ENCODE measurements at places on chromosomes 13 and 19.

- no peak for DNase-seq
Observed at GRCh38 chr13:47310401-47310800, 413.5 kb upstream of the HTR2A start.

- peak; percentile 38 for DNase-seq
Observed at GRCh38 chr19:56637976-56638555, 4.9 kb upstream of the SMIM17 start.

DNA sequence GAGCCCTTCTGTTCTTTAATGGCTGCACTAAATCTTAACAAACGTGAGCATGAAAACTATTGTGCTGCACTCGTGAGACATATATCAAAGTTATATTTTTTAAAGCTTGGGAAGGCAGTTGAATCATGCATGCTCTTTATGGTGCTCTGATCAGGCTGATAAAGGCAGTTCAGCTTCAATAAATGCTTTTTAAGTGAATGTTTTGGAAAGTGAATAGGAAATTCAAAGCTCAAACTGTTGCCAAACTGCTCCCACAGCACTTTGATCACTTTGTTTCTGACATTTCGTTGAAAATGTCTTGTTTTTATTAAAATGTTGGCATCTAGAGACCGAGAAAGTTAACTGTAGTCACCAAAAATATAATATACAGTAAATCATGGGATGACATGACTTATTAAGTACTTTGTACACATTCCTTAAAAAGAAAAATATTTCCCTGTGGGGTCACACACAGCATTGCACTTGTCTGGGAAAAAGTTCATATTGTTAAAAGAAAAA, 625.7 kb upstream of the PCDH9 start:
- no peak for DNase-seq

DNA sequence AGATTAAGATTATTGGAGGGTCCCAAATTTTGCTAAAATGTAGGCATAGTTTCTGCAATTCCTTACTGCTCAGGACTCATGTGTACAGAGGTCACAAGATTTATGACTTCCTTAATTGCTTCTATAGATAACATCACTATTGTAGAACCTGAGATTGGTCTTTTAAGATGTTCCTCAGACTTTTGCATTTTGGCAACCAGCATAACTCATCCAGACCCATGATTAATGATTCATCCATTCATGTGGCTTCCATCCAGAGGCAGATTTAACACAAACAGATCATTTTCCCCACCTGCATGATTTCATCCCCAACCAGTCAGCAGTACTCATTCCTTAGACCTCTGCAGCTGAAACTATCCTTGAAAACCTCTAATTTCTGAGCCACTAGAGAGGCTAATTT, 34.5 kb upstream of the CEACAM8 start:
- DNase-seq, result no peak

GRCh38 chr13:76798037-76798436, 88.2 kb downstream of the KCTD12 start:
- DNase-seq, result no peak

GRCh38 chr13:35850569-35850968, 280.6 kb downstream of the DCLK1 start:
- DNase-seq, result no peak

- DNase-seq, result no peak
Observed at GRCh38 chr19:49839713-49840112, 11.2 kb upstream of the PTOV1 start.

GRCh38 chr13:98972627-98973026, 5.2 kb downstream of the DOCK9 start:
- DNase-seq, result no peak

DNA sequence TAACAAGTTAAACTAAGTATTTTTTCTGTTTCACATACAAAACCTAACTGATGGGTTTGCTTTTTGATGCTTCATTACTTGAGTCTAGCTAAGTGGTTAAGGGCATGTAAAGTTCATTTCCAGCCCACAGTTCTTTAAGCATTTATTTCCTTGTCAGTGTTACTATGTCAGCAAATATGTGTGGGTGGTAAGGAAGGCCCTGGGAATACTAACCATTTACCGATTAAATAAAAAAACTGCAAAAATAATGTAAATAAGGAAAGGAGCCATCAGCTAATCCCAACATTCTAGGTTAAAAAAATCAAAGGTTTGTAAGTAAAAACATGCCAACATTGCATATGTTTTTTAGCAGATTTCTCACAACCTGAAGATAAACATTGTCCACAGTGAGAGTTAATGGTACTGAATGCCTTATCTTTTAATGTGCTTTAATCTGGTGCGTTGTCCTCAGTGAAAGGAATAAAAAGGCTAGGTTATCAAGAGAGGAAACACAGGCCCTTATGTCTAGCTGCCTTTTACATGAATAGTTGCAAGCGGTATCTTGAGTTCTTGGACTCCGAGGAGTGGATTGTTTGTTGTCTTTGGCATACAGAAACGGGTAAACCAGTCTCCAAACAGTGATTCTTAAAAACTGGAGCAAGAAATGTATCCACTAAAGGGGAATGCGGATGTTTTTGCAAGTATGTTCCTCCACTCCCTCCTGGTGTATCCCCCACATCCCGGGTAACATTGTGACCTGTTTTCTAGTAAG, 949.6 kb upstream of the SLC10A2 start:
- DNase-seq, result no peak

GRCh38 chr19:10501971-10502523, 1.1 kb downstream of the KEAP1 start:
- peak; percentile 29 for DNase-seq

- no peak for DNase-seq
Observed at GRCh38 chr13:35923347-35923746, 207.8 kb downstream of the DCLK1 start.

DNA sequence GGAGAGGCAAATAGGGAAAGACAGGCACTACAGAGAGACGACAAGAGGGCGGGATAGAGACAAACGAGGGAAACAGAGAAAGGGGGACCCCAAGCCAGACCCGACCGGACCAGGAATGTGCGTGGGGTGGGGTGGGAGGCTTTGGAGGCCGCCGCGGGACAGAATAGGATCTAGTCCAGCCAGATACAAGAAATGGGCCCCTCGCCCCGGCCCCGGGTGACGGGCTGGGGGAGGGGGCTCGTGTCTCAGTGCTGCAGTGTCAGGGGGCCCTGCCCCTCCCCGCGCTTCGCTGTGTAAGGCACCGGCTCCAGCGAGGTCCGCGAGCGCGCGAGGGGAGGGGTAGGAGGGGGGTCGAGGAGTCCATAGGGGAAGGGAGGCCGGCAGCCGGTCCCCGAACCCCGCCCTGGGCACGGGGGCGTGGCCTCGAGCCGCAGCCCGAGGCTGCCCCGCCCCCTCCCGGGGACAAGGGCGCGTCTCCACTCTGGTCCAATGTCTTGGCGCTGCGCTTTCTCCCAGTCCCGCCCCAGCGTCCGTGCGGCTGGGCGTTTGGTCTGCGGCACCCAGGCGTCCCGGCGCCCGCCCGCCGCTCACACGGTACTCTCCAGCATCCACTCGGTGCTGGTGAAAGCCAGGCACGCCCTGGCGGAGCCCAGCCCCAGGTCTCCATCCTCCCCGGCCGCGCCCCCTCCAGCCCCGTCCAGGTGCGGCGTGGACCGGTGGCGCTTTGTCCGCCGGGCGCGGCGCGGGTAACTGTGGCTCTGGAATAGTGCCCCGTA, 11.0 kb downstream of the IFNL1 start:
- DNase-seq, result no peak

DNA sequence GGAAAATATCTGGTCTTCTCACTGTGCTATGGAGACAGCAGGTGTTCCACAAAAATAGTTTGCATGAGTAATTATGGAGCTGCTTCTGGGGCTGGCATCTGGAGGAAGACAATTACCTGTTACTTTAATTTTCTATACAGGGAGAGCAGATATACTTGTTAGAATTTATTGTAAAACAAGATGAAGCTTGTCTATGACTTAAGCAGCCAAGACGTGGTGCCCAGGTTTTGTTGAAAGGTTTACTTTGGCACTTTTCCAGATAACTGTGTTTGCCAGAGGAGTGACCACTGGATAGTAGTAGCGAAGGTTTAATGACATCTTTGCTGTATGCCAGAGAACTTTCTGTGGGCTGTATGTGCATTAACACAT, 134.5 kb upstream of the KL start:
- DNase-seq, result no peak

- no peak for DNase-seq
Observed at GRCh38 chr13:100533588-100534041, 55.0 kb downstream of the GGACT start.

- DNase-seq, result no peak
Observed at GRCh38 chr13:110907951-110908898, 6.6 kb downstream of the ANKRD10 start.

- no peak for DNase-seq
Observed at GRCh38 chr19:2512523-2513431, 36.9 kb downstream of the GADD45B start.

DNA sequence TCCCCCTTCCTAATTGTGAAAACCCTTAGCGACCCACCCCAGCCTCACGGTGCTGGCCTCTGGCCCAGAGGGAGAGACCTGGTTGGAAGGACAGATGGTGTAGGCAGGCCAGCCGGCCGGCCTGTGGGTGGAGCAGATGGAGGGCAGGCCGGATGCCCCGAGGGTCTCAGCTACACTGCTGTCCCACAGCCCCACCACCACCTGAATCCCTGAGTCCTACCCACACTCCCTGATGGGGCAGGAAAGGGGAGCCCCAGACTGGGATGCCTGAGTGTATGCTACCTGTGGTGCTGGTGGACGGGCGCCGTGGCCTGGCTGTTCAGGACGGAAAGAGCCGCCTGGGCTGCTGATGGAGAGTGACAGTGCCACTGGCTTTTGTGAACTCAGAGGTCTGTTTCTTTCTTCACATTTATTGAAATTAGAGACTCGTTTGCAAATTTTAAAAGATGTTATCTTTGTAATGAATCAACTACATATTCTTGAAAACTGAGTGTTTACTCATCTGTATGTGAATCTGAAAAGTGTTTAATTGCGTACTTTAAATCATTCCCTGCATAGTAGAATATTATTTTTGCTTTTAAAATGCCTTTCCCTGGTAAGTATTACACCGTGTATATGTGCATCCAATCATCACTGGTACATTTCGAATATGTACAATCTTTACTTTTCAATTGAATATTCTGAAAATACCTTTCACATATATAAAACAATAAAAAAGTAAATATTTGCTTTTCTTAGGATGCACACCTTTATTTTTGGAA, 35.7 kb downstream of the TFDP1 start:
- no peak for DNase-seq

- DNase-seq, result no peak
Observed at GRCh38 chr19:12230751-12231733, 63.6 kb downstream of the ZNF44 start.

GRCh38 chr19:34336781-34337271, 28.2 kb upstream of the GPI start:
- no peak for DNase-seq

- DNase-seq, result no peak
Observed at GRCh38 chr19:23002690-23003422, at the start of gene ZNF728. ZNF728 (minus strand) TSS chr19:23003176; CDS start chr19:23003030, 146 bp downstream.

DNA sequence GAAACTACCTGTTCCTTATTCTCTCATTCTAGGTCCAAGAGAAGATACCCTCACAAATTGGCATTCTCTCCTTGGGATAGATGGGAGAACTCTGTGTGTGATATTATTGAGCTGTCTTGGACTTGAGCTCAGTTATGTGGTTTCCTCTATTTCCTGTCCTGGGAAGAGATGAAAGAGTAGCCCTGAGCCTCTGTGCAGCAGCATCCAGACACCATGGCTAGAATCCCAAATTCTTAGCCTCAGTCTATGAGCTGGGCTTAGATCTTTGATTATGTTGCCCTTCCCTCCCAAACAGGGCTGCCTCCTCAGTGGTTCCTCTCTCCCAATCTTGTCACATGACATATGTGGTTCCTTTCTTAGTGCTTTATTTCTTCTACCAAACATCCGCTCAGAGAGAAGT, 290.7 kb downstream of the SPRY2 start:
- no peak for DNase-seq

DNA sequence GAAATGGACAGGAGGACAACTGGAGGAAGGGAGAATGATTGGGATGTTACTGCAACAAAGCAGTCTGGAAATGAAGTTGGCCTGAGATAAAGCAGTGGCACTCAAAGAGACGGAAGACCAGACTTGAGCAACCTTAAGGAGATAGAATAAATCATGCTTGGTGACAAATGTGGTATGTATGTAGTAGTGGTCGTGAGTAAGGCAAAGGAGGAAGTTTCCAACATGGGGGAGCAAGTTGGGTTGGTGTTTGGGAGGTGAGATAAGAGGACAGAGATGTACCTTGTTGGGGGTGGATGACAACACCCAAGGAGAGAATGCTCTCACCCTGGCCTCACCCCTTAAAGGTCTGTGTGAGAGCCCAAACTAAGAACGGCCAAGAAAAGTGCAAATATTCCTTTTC, 420.5 kb downstream of the DIAPH3 start:
- no peak for DNase-seq

GRCh38 chr19:29708554-29709439, 6.3 kb downstream of the C19orf12 start:
- no peak for DNase-seq

DNA sequence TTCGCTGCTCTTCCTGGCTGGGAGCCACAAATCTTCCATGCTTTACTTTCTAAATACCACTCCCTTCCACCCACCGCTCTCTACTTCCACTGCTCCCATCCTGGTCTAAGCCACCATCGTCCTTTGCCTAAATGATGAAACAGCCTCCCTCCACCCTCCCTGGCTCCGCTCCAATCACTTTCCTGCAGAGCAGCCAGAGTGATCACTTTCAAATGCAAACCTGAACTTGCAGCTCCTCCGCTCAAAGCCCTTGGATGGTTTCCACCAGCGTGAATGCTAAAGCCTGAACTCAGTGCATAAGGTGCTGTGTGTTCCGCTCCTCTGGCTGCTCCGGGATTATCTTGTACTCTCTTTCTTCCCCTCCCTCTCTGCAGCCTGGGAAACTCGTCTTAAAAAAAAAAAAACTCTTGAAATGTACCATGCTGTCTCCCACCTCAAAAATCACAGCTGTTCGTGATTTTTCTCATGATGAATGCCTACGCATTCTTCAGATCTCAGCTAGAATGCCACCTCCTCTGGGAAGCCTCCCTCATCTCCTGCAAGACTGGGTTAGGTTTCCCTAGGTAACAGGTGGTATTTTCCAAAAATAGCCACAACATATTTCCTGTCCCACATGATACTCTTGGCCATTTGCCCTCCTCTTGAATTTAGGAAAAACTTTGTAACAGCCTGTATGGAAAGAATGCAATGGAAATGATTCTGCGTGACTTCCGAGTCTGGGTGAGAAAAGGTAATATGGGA, 3.7 kb upstream of the SIN3B start:
- no peak for DNase-seq
